Stomach (tissue), 19 donors: ENCODE measurements at places on chromosomes 5 and 9. TPM values are rescaled to one million over a fixed set of nuclear protein-coding genes. Genes with fewer than 3 reads are reported as not detected.

PKN3 gene
- 8.9 TPM for total RNA-seq

DNA sequence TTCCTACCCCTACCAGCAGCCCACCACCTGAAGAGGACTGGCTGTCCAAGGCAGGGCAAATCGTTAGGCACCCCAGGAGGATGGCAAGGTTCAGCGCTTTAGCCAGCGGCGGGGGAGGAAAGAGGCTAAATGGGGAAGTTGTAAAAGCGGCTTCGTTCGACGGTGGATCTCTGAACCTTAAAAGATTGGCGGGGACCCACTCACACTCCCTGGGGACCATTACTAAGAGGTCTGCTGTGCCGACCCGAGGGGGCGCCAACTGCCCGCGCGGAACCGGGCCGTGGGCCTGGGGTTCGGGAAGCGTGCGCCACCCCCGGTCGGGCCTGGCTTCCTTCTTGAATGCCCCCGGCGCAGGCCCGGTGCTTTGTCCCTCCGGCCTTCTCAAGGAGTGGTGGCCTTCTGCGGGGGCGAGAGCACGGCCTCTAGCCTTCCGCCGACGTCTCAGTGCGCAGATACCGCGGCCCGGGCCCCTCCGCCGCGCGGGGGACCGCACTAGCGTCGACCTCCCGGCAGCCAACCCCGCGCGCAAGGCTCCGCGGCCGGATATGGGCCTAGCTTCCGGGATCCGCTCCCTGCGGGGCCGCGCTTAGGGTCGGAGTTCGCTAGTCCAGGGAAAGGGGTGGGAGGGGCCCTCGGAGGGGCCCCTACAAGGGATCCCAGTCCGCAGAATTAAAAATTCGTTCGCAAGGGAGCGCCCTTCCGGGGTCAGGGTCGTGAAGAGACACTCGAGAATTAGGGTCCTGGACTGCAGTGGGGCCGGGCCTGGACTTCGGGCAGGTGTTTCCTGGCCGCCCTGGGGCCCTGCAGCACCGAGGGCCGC lies 10.5 kb downstream of the NR2F1-AS1 start:
- DNase-seq: no peak

DNA sequence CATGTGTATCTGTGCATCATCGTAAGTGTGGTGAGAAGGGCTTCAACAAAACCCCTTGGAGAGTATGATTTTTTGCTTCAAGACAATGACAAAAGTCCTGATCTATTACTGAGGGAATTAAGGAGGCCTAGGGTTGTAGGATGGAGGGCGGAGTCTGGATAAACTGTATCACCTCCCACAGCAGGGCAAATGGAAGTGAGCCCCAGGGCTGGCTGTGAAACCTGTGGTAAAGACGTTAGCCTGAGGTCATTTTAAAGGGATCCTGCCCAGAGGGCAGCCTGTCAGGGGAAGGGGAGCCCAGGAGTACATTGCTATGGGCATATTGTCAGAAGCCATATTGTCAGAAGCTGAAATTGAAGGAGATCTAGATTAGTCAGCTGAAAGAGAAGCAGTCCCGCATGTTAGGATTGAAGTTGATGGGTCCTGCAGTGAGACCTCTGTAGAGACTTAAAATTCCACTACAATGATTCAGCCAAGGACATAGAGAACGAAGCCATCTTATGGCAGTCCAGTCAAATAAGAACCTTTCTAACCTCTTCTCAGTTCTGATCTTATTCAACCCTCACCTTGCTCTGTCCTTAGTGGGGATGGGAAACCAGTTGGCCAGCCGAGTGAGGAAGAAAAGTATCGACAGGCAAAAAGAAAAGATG lies 26.9 kb downstream of the ADGRV1 start:
- no peak for DNase-seq

- DNase-seq: no peak
These were observed 461.1 kb upstream of the DAP start for GRCh38 chr5:11222169-11222568.
